ENCODE measurements at places on chromosomes 1 and 21.

- no peak for DNase-seq
Observed at GRCh38 chr1:210496063-210496462, 167.4 kb downstream of the HHAT start.

DNA sequence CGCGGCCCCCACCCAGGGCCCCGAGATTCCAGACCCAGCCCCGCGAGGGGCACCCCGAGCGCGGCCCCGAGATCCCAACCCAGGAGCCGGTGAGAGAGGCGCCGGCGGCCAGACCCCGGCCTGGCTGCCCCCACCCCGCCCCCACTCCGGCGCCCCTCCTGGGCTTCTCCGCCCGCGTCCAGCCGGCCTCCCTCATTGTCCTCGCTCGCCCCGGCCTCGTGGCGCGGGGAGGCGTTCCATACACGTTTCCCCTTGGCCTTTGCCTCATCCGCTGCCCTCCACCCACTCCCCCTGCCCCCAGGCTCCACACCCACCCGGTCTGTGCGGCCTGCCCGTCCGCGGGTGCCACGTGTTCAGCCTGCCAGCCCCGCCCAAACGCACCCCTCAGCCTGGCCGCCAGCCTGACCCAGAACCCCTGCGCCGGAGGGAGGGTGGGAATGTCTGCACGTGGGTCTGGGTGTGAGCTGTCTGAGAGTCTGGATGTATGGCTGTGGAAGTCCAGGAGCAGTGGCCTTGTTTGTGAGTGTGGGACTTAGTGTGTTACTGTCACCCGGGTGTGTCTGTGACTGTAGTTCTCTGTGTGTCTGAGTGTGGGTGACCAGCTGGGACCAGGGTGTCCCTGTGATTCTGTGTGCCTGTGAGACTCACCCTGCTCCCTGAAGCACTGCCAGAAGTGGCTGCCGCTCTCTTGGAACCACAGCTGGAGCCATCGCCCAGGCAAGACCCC is 681 bp downstream of the B4GALT2 start:
- no peak for DNase-seq

DNA sequence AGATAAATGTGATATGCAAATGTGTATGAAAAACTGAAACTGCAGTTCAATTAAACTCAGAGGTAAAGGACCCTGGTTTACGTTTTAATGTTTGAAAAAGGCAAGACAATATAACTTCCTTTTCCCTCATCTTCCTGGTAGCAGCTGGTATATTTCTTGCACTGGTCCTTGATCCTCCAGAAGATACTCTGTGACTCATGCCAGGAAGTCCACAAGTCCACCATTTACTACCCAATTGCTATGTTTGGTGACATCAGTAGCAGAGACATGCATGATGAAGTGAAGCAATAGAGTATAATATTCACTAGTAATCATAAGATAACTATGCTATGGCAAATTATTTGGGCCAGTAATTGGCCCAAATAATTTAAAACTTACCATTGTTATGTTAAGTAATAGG is 774.5 kb upstream of the NEGR1 start:
- DNase-seq = no peak

GRCh38 chr1:30089024-30089430 is 634.4 kb downstream of the MATN1 start:
- DNase-seq = no peak

GRCh38 chr1:1966071-1966740 is 37.4 kb downstream of the CFAP74 start:
- DNase-seq = no peak

DNA sequence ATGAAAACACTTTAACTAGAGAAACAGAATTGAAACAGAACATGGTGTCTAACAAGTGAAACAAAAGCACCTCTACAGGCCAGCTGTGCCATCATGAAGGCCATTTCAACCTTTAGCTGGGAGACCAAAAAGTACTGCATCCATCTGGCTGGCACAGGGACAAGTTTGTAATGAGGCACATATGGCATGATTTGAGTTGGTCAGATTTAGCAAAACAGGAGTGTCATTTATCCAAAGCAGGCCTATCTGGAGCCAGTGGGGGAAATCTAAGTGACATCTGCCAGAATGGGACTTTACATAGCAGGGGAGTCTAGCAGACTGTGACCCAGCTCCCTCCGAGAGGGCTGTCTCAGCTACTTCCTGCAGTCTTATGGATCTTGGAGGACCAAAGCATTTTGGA is 51.9 kb downstream of the DNTTIP2 start:
- no peak for DNase-seq

- no peak for DNase-seq
Observed at GRCh38 chr1:100035214-100035613, 65.4 kb downstream of the SLC35A3 start.

GRCh38 chr1:47843059-47843458 is 154.1 kb downstream of the TRABD2B start:
- DNase-seq = no peak

- DNase-seq = no peak
Observed at GRCh38 chr1:25793585-25794170, 6.3 kb upstream of the SELENON start.

GRCh38 chr1:1206376-1206965 is at the start of gene TNFRSF18:
TNFRSF18 (minus strand) TSS chr1:1206592; CDS start chr1:1206571, 21 bp downstream.
- no peak for DNase-seq

DNA sequence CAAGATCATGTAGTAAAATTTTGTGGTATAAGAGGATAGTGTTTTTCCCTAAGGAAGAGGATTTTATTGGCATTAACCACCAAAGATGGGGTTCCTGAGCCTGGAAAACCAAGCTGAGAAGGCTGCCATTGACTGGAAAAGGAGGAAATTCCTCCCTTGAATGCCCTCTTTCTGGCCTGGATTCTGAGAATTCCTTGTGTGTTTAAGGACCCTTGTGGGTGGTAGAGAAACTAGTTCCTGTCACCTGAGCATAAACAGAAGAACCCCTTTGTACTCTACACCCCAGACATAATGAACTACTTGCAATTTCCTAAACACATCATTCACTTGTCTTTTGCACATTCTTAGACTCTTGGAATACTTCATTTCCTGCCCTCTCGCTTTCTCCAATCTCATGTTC is 33.1 kb upstream of the CEP350 start:
- no peak for DNase-seq

DNA sequence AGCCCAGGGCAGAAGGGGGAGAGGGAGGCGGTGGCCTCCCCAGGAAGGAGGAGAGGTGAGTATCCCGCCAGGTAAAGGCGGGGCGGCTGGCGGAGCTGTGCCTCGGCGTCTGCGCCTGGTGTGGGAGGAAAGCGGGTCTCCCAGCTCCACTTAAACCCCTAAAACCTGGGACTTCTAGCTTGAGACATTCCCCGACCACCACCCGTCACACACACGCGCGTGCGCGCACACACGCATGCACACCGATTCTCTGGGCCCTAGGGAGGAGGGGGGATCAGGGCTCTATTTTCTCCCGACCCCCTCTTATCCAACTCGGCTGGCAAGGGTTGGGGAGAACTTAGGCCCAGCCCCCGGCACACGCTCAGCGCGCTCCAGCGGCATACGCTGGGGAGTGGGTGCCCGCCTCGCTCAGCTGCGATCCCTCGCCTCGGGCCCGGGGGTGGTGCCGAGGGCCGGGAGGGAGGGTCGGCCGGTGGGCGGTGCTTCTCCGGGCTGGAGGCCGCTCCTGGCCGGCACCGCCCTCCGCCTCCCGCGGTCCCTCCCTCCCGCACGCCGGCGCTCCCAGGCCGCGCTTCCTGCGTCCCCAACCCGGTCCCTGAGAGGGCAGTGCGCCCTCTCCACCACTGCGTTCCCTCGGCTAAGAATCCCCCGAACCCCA is at the start of gene TMEM51:
Gene TMEM51, plus strand, starts transcription at position 564 of the 658 bp plus-strand sequence. CDS start 61,341 bp downstream, outside the sequence.
- peak; percentile 84 for DNase-seq

DNA sequence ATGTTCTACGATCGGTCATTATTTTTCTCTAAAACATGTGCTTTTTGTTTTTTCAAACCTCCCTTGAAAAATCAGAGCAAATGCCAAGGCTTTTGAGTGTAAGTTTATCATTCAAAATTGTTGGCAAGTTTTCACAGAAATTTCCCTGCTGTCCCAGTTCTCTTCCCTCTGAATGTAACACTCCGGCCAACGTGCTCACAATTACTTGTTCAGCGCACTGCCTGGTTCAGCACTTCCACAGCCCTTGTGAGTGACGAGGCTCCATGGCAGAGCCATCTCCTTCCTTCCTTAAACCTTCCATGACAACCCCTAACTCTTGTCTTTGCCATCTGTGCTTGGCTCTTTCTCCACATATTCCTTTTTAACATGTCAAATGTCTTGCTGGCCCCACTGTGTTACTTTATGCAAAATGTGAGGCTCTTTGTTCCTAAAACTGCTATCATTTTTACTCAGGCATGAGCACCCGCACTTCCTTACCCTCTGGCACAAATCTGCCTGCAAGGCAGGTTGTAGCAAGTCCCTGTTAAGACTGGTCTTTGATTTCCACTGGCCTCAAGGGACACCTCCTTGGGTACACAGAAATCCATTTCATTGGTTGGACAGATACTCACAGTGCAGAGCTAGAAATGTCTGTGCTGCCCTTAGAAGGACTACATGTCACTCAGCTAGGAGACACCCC is 142.8 kb downstream of the HUNK start:
- no peak for DNase-seq

All from posterior vena cava (tissue), 2 donors.